ENCODE measurements at places on chromosomes 11 and 22.

DNA sequence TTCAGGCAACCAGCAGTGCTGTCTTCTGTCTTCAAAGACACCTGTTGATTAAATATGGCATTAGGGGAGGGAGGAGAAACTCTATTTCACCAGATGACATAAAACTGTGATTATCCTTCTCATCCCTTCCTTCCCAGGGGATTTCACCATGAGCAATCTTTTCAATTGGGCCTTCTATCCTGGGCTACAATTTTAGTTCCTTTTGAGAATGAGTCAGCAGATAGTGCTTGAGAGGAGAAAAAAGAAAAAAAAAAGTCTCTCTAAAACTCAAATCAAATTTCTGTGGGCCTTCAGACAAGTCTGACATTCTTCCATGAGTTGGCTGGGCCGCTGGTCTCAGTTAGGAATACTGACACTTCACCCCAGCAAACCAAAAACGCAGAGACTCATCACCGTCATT is 7.2 kb downstream of the FLI1 start:
- no peak for DNase-seq

DNA sequence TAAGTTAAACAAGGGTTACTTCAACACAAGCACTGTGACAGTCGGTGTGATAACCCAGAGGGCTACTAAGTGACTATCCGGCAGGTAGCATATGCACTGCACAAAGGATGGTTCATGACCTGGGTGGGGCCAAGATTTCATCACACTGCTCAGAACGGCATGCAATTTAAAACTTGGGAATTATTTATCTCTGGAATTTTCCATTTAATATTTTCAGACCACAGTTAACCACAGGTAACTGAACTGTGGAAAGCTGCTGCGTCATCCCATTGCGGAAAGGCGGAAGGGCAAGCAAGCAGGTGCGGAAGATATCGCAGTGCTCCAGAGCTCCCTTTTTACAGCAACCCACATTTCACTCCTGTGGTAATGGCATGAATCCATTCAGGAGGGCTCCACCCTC is 540.8 kb downstream of the INSC start:
- no peak for DNase-seq

DNA sequence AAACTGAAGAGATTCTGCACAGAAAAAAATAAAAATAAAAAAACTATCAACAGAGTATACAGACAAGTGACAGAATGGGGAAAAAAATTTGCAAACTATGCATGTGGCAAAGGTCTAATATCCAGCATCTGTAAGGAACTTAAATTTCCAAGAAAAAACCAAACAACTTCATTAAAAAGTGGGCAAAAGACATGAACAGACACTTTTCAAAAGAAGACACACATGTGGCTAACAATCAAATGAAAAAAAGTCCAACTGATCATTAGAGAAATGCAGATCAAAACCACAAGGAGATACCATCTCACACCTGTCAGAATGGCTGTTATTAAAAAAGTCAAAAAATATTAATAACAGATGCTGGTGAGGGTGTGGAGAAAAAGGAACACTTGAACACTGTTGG is 64.3 kb downstream of the APIP start:
- no peak for DNase-seq

- no peak for DNase-seq
Measured at GRCh38 chr22:44146088-44146861, 34.5 kb upstream of the PARVG start.

DNA sequence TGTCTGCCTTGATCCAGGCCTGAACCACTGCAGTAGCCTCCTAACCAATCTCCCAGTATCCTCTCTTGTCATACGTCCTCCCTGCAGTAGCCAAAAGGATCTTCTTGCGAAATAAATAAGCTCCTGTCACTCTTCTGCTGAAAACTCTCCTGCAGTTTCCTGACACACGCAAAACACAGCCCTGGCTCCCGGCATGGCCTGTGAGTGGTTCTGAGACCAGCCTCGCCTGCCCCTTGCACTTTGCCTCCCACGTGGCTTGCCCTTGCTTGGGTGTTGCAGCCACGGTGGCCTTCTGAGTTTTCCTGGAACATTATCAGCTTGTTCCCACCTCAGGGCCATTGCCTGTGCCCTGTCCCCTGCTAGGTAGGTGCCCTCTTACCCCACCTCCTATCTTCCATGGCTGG is 7.2 kb downstream of the ZC3H7B start:
- no peak for DNase-seq

DNA sequence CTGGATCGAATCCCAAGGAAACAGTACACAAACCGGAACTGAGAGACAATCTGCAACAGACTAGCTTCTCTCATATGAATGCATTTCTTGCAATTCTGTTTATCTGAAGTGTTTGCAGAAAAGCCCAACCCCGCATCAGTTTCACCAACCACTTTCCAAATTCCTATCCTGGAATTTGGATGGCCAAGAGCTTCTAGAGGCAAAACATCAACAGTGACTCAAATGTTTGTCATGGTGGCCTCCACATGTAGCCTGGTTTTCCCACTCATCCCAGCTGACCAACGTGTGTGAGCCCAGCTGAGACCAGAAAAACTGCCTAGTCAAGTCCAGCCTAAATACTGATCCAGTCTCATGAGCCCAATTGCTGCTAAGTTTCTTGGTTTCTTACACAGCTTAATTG is 8.3 kb upstream of the MIEF1 start:
- no peak for DNase-seq

- DNase-seq = no peak
Measured at GRCh38 chr11:65944191-65944590, 1.1 kb upstream of the TSGA10IP start.

DNA sequence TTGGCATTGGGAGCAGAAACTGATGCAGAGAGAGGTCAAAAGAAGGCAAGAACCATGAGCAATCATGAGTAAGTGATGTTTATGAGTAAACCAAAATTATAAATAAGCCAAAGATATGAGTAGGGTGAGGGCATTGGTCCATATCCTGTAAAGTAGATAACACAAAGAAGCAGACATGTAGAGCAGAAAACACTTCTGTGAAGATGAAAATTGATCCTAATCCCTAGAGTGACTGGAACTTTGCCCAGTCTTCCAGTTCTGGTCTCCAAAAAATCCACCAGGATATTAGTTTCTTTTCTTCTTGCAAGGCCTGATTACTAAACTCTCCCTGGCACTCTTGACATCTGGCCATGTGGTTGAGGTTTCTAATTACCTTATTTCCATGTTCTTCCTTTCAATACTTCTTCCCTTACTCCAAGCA is 13.7 kb upstream of the DRD2 start:
- DNase-seq = no peak

DNA sequence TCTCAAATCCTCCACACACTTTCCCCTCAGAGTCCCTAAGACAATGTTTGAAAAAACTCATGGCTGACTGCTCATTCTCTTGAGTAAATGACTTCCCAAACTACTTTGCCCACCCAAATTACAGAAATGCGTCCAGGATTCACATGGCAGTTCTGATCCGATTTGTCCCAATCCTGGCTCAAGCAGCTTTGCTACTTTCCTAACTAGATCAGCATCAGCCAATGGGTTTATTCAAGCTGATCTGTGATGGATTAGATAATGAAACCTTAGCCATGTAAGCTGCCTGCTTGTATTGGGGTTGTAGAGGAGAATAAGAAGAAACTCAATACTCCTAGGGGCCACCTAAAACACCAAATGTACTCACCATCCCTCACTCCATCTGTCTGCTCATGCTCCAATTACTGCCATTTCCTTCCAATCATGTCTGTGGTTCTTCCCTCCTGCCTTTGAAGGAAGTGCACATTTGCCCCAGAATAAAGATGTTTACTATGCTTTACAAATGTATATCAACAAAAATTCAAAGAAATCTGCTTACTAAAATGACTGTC is 6.9 kb downstream of the RBFOX2 start:
- no peak for DNase-seq

- DNase-seq = no peak
Measured at GRCh38 chr11:44789496-44789895, 62.7 kb downstream of the TSPAN18 start.

- DNase-seq = no peak
Measured at GRCh38 chr11:111450480-111451320, 61.5 kb downstream of the BTG4 start.

DNA sequence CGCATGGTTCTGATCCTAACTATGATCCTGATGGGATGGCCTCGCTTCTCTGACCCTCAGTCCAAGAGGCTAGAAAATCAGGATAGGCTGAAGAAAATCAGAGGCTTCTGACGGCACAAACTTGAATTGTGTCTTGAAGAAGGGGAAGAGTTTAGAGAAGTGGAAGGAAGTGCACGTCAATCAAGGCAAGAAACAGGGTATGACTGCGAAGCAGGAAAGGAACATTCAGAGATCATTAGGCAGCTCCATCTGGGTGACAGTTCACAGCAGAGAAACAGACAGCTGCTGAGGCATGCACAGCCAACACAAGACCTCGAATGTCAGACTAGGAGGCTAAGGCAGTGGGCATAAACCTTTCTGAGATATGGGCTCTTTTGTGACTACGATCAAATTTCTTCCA is 29.3 kb downstream of the CLPB start:
- no peak for DNase-seq

- no peak for DNase-seq
Measured at GRCh38 chr11:84950569-84951270, 676.4 kb downstream of the DLG2 start.

DNA sequence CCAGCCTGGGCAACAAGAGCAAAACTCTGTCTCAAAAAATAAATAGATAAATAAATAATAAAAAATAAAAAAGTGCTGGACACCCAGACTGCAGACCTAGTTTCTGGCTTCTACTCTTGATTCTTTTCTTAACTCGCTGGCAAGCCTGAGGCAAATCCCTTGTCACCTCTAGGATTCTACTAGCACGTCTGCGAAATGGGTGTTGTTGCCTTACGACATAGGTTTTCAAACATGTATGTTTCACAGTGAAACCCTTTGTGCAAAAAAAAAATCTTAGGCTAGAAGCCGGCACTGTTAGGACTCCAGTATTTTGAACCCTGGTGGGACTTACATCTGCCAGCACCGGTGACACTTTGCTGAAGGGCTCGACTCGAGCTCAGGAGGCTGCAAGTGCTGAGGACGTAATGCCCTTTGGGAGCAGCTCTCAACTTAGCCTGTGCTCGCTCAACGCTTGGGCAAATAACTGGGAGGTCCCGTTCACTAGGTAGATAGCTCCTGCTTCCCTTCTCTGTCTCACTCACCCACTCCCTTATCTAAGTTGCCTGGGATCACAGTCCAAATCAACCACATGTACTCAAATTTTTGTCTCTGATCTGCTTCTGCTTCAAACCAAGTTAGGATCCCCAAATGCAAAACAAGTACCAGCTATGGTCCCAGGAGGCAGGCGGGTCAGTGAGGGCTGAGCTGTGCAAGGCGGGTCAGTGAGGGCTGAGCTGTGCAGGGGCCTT is 34.7 kb upstream of the MYH9 start:
- DNase-seq = no peak

DNA sequence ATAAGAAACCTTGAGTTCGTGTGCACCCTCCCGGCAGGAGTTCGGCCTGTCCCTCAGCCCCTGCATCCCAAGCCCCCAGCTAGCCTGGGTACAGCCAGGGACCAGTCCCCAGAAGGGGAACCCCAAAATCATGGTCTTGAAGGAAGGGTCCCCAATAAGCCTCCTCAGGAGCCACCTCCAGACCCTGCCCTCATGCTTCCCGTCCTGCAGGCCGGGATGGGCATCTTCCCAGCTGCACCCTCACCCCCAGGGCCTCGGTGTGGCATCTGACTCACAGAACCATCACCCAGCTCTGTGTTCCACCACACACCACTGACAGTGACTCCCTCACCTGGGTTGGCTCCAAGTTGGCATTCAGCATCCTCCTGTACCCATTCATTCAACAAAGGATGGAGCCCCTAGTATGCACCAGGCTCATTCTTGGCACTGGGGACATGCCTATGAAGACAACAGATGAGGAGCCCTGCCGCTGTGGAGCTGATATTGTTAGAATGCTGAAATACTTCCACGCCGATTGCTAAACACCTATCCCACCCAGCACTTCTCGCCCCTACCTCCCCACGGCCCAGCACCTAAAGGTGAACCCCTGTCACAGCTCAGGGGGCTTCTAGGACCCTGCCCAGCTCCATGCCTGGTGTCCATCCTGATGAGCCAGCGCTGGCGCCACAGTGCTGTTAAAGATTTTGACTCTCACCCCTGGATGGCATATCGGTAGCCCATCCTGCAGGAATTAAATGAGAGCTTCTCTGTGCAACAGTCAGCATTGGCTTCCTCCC is 77.8 kb downstream of the BUD13 start:
- DNase-seq = no peak

DNA sequence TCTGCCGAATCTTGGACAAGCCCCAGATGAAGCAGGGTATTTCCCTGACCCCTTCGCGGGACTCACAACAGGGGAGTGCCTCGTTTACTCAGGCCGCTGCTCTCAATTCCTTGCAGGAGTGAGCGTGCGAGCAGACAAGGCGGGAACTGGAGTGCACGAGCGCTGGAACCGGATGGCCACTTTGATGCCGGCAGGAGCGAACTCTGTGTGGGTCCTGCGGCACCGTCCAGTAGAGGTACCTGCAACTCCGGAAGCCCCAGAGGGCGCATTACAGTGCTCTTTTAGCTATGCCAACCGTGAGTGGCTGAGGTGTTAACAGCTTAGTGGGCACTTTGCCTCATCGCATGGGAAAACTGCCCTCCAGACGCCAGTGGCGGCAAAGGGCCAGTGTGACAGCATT is 182.3 kb upstream of the ANO3 start:
- no peak for DNase-seq

Data from activated CD4-positive, alpha-beta memory T cell treated with anti-CD3 and anti-CD28 coated beads for 36 hours (primary cell).